Fibroblast of skin of left biceps (primary cell): ENCODE measurements at places on chromosomes 13 and 19.
A peak's percentile ranks its signal among the peaks of the same experiment; 100 is the strongest.

- DNase-seq: no peak
Observed at GRCh38 chr19:15253061-15253460, 20.8 kb upstream of the EPHX3 start.

GRCh38 chr19:50293263-50294004 is 35.7 kb downstream of the KCNC3 start:
- DNase-seq: no peak

GRCh38 chr13:26759249-26759906 is 1.2 kb downstream of the GPR12 start:
- DNase-seq: no peak

DNA sequence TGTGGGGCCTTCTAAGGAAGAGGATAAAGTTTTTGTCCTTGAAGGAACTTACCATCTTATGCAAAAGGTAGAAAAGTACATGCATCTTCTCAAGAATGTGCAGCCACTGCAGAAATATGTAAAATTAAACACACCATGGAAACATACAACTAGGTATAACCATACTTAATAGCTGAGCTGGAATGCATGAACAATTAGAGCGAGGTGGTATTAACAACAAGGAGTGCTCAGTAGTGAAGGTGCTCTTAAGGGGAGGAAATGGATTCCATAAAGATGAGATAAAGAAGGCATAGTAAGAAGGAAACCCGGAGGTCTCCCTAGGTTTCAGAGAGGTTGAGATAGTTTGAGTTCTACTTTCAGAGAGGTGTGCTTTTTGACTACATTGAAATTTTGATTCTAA is 415.9 kb downstream of the NDFIP2 start:
- DNase-seq: no peak

GRCh38 chr19:1871630-1872029 is 8.3 kb upstream of the KLF16 start:
- DNase-seq: no peak

DNA sequence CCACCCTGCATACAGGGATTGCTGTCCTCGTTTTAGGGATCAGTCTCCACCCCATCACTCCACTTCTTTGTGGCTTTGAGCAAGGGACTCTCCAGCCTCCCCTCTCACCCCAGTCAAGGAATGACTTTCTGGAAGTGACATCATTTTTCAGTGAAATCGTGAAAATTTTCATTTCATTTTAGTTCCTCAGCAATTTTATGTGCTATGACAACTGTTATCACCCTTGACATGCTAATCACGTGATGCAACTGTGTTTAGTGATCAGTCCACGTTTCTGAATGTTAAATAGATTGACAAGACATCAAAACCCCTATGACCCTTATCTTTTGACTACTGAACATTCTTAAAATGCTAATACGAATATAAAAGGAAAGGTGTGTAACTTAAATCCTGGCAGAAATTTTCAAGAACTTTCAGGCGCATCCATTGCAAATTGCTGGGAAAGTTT is 8.0 kb downstream of the C19orf81 start:
- DNase-seq: no peak

GRCh38 chr13:36105726-36106125 is 25.5 kb downstream of the DCLK1 start:
- DNase-seq: no peak

DNA sequence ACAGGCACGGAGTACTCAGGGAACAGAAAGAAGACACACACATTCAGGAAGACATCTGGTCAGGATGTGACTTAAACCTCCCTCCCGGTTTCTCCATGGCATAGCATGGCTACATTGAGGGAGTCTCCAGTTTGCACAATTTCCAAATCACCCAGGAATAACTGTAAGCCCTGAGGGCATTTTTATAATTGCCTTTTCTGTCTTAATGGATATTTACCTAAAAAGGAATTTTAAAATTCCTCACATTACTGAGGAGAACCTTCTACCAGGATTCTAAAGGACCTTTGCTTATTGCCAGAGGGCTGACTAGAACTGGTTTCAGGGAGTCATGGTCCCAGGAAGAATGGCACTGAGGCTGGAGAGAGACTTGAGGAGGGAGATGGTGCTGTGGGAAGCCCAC is 21.4 kb downstream of the PEG3 start:
- DNase-seq: no peak

DNA sequence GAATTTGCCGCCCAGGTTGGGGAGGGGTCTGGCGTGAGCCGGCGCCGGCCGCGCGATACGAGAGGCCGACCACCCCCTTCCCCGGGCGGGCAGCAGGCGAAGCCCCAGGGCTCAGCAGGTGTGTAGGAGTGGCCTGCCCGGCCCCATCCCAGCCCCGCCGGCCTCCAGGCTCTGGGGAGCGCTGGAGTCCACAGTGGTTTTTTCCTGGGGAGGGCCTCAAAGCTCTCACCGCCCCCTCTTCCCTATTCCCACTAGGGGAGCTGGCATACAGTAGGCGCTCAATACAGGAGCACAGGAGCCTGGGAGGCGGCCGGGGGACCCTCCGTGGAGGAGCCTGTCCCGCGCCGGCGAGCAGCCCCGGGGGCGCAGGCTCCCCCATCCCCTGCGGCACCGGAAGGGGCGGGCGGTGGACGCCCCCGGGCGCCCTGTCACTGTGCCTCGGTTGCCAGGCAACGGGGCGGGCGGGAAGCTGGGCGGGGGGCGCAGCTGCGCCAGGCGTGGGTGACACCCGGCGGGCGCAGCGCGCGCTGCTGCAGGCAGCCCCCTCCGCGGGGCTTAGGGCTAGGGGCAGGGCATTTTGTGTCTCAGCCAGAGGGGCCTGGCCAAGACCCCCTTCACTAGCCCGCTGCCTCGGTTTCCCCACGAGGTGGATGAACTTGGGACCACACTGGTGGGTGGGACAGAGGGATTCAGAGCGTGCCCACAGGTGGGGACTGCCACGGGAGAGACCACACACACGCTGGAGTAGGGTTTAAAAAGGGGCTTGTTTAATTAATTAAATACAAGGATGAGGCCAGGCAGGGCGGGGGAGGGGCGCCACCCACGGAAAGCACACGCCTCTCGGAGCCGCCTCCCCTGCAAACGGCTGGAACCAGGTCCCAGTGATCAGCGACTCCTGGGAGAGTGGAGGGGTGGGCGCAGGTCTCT is 3.6 kb upstream of the REXO1 start:
- no peak for DNase-seq

- DNase-seq: no peak
Observed at GRCh38 chr19:20247016-20247683, 80.1 kb downstream of the ZNF486 start.

GRCh38 chr13:46168783-46169182 is 13.2 kb downstream of the LCP1 start:
- DNase-seq: no peak

DNA sequence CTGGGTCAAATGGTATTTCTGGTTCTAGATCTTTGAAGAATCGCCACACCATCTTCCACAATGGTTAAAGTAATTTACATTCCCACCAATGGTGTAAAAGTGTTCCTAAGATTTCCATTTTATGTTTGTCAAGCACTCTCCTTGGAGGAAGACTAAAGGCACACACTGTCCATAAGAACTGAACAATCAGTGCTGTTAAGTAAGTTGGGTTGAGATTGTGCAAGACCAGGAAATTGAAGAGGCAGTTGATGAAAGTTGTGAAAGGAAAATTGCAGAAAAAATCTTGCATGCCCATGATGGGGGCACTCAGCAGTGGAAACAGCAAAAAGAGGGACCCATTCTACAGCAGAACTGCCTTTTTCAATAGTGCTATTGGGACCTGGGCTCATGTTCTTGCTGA is 323.6 kb downstream of the DLEU7 start:
- DNase-seq: no peak

- no peak for DNase-seq
Observed at GRCh38 chr13:53197424-53197823, 168.8 kb downstream of the OLFM4 start.

- no peak for DNase-seq
Observed at GRCh38 chr13:43512221-43512620, 274.6 kb downstream of the ENOX1 start.

DNA sequence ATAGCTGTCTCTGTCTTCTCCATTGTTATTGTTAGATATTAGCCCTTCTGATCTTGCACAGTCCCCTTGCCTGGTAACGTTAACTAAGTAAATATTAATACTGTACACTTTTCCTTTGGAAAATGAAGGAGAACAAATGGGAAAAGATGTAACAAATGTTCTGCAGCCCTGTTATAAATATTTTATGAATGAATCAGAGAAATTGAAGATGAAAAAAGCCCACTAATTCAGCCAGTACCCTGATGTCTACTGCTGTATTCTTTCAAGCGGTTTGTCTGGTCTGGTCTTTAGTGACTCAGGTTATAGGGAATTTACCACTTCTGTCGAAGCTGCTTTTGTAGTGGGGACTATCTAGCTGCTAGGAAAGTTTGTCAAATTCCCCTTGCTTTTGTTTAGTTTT is 121.0 kb downstream of the COG6 start:
- peak; percentile 73 for DNase-seq

DNA sequence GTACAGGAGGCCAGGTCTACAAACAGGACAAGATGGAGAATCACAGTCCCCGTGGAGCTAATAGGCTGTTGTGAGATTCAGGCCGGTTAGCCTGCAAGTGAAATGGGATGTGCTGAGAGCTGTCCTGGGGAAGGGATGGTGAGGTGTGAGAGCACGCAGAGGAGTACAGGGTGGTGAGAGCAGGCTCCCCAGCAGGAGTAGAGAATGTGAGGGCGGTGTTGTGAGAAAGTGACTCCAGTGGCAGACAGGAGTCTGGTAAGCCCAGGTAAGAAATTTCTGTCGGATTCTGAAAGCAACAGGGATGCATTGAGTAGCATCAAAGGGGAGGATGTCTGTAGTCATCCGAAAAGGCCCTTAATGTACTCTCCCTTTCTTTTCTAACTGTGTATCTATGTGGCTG is 50.7 kb upstream of the GPR183 start:
- no peak for DNase-seq

DNA sequence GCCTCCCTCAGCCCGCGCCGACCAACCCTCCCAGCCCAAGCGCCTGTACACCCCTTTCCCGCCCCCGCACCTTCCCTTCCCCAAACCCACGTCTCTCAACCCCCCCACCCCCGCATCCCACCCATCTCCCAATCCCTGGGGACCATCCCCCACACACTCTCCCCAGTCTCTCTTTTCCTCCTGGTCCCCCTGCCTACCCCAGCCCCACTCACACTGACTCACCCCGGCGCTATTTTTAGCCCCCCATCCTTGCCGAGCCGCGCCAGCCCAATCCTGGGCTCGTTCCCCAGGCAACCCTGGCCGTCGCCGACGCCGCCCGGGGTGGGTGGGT is 11.7 kb downstream of the CIC start:
- DNase-seq: no peak

DNA sequence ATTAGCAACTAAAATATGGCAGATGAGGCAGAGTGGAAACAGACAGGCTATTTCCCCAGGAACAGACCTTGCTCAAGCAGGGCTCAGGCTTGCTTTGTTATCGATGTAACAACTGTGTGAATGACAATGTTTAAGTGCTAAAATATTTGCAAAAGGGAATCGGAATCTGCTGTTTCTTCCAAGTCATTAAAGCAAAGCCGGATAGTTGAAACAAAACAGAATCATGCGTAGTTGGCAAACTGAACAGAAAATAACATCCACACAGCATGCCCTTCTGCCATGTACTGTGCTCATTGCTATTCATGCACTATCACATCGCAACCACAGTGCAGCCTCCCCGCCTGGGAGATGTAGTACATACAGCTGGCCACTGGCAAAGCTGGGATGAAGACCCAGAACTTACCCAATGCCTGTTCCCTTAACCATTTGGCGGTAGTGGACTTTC is 799.1 kb downstream of the DIAPH3 start:
- DNase-seq: no peak

DNA sequence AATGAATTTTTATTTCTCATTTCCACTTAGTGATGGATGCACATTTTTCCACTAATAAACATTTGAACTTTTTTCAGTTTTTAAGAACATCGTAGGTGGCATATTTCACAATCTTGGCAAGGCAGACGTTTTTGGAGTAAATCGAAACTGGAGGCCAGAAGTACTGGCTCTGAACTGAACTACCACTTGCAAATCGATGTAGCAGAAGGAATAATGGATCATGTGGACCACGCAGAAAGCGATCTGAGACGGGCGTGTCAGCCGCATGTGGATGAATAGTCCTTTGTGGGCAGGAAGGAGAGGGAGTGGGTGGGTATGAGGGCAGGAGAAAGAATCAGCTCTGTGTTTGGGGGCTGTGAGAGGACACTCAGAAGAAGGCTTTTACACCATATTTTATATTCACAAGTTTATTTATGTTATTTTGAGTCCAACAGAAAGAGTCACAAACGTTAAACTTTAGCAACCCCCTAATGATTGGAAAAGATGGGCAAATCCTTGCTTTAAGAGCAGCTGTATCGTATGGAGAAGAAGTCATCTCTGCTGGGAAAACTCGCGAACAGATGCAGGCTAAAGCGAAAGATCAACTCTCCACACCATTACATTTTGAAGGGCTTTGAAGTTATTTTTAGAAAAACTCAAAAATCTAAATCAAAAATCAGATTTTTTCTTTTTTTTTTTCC is 90.5 kb downstream of the COL4A2 start:
- no peak for DNase-seq

DNA sequence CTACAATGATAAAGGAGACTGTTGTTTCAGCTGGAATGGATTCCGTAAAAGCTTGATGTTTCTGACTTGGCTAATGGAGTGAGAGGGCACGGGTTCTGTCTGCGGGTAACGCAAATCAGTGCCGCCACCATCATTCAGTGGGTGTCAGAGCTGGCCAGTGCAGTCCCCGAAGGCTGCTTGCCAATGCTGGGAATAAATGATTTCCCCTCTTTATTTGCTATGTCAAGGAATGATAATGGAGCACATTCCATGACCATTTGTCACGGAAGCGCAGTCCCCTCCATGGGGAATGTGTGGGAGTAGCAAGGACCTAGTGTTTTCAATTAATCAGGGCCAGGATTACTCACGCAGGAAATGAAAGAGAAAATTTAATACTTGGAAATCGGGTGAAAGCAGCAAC is 899.3 kb downstream of the UQCRFS1 start:
- DNase-seq: peak; percentile 85

GRCh38 chr19:41748012-41748411 is 7.3 kb upstream of the CEACAM6 start:
- DNase-seq: no peak

DNA sequence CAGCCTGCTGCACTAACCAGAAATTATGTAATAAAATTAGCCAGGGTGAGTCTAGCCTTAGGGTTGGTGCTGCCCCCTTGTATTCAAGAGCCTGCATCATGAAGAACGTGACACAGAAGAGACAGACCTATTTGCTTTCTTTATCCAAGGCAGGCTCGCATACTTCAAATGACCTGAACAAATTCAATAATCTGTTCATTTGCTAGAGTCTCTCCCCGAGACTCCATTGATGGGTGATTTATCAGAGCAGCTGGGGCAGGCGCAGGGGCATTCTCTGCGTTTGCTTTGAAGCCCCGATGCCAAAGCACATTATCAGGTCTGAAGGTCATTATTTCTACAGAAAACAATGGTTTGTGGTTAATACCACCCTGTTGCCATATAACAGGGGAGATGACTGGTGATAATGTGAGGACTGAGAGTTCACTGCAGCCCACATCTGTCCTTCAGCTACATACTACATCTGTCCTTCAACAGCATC is 520.3 kb downstream of the DIAPH3 start:
- DNase-seq: no peak

DNA sequence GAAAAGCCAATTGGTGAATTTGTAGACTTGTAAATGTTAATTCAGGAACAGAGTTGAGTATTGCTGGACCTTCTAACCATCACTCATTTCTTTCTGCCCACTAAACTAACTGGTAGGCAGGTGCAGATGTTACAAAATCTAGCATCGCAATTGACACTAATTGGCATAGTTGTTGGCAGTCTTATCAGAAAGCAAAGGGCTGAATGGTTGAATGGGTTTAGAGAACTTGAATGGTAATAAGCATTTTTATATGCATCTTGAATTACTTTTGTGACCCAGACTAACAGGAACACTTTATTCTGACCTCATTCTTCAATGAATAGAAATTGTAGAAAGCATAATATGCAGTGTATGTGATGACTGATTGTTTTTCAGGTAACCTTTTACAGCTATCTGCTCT is 189.1 kb downstream of the GGACT start:
- DNase-seq: no peak
